ENCODE measurements at places on chromosomes 5 and 9. TPM values are rescaled to one million over a fixed set of nuclear protein-coding genes. Genes with fewer than 3 reads are reported as not detected.

BTNL3 gene
- 0.05 TPM for polyA plus RNA-seq

DNA sequence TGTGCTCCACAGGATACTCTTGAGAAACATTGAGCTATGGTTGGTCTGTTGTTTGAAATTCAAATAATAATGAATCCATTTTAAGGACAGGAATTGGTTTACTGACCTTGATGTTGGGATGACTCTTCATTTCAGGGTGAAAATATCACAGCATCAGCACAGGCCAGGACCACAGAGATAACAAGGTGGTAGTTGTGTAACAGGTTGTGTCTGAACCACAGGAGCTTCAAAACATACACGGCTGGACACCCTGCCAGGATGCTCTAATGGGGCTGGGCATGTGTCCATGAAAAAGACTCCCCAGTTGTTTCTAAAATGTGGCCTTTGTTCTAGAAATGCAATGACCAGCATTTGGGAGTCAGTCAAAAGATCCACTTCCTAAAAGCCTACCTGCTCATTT is 69.8 kb downstream of the ACO1 start:
- DNase-seq = no peak

SREK1IP1 gene
- 23.2 TPM for polyA plus RNA-seq

DNA sequence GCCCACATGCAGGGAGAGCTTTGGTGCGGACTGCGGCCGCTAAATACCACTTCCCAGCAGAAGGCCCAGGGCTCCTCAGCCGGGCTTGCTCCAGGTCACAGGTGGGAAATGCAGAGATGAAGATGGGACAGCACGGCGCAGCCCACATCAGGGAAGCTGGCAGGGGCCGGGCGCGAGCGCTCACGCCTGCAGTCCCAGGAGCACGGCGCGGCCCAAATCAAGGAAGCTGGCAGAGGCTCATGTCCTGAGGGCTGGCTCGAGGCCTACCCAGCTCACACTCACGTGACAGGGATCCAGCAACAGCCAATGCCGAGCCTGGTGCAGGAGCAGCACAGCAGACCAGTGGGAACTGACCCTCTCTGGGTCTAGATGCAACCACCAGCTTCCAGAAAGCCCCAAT is 16.3 kb downstream of the LPCAT1 start:
- no peak for DNase-seq

DMRT3 gene
- polyA plus RNA-seq = 2.1 TPM

DNA sequence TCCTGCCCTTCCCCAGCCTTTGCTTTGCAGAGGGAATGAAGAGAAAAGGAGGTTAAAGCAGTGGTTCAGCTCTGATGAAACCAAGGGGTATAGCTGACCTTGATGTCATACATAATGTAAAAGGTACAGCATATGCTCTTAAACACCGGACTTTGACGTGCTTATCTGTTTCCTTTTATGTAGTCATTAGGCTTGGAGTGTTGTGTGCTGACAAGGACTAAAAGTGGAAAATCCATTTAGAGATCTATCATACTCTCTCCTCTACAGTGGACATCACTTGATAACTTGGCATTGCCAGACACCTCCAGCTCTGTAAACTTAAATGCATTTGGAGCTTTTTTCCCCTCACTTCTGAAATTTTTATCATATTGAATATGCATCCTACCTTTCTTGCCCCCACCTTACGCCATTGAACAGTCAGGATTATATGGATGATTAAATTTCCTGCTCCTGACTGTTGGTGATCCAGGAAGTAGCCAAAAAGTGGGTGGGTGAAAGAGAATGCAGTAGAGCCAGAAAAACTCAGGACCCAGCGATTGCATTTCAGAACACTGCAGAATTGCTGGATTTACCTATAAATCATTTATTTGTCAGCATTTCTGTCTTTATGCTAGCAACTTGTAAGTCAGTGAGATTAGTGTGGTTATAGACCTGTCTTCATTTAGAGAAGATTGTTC is 4.1 kb downstream of the TNFAIP8 start:
- no peak for DNase-seq

DNA sequence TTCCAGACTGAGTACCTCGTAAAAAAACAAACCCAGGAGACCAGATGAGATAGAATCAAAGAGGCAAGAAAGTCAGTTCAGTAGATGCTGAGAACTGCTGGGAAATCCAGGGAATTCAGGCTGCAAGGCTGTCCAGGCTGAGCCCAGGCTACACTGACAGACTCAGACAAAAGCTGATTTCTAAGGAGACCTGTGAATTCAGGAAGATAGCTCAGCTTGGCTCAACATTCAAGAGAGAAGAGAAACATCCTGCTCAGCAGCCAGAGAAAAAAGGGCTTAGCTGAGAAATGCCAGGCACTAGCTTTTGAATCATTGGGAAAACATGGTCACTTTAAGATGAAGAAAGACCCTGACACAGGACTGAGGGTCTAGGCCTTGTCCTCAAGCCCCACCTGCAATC is 118.2 kb upstream of the SLC44A1 start:
- DNase-seq = no peak

LEAP2 gene
- polyA plus RNA-seq = 4.7 TPM

- no peak for DNase-seq
Measured at GRCh38 chr5:58938563-58939424, 355.9 kb downstream of the RAB3C start.

KCNIP1 gene
- 9.9 TPM for polyA plus RNA-seq

BARHL1 gene
- polyA plus RNA-seq = not detected
